ENCODE measurements at places on chromosomes 2 and 18. TPM values are rescaled to one million over a fixed set of nuclear protein-coding genes. Genes with fewer than 3 reads are reported as not detected.

- no peaks in the 10 kb centered on the region for H3K27me3 ChIP-seq
- H3K4me1 ChIP-seq: no peaks in the 10 kb centered on the region
- H3K27ac ChIP-seq: no peak overlapping the region
- DNase-seq: no peak
- H3K36me3 ChIP-seq: no peaks in the 10 kb centered on the region
These were observed 70.4 kb downstream of the ALPK2 start for GRCh38 chr18:58558471-58558870.

DNA sequence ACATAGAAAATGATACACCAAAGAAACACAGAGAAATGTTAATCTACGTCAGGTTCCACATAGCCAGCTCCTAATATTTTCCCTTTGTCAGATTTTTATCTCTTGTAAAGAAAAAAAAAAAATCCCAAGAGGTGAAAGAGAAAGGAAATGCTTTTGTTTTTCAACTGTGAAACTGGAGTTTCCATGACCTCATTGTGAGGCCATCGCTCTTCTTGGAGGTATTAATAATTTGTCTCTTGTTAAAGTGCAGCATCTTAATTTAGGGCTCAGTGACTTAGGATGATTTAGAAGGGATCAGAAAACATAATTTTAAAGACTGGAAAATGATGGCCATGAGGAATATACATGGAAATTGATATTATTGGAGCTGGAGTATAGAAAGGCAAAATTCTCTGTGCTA is 21.7 kb downstream of the ARHGAP28 start:
- H3K4me1 ChIP-seq: no peaks in the 10 kb centered on the region
- H3K36me3 ChIP-seq: no peaks in the 10 kb centered on the region
- DNase-seq: no peak
- no peak overlapping the region for H3K4me3 ChIP-seq
- H3K27ac ChIP-seq: no peak overlapping the region
- no peaks in the 10 kb centered on the region for H3K27me3 ChIP-seq

GRCh38 chr18:35581898-35582641 is 530 bp downstream of the GALNT1 start:
- H3K36me3 ChIP-seq: no peaks in the 10 kb centered on the region
- DNase-seq: no peak
- peaks cover 10% of the 10 kb centered on the region for H3K4me1 ChIP-seq
- peak overlapping the region; percentile 40 for H3K27ac ChIP-seq

GRCh38 chr2:80529466-80530165 is 225.1 kb upstream of the LRRTM1 start:
- no peak for DNase-seq
- no peak overlapping the region for H3K4me3 ChIP-seq
- H3K4me1 ChIP-seq: no peaks in the 10 kb centered on the region
- no peaks in the 10 kb centered on the region for H3K36me3 ChIP-seq
- H3K27ac ChIP-seq: no peak overlapping the region
- H3K27me3 ChIP-seq: no peaks in the 10 kb centered on the region

DNA sequence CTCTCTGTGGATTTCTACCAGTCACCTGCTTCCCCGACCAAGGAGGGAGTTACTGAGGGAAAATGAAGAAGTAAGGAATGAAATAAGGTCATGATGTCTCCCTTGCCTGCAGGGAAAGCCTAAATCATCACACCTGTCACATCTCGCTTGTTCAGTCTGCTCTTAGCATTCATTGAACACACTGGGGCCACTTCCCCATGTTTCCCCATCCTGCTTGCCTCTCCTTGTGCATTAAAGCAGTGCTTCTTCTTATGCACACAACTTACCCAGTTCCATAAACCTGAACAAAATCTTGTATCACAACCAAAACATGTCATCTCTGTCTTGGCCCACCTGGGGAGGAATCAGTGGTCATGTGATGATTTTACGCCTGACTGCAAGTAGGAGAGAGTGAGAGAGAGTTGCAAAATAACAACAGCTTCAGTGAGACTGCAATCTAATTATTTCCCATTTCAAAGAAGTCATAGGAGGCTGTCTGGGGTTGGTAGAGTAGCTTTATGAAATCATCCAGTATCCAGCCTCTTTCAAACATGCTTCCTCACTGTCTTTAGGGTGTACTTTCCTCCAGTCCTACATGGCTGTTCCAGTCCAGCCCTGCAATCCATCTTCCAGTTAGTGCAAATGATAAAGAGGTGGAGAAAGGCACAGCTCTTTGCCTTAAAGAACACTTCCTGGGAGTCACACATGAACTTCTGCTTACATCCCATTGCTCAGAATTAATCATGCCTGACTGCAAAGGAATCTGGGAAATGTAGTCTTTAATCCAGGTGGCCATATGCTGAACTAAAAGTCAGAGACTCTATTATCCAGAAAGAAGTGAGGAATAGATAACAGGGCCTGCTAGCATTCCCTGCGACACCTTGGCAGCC is 220.1 kb downstream of the HAUS1 start:
- H3K27ac ChIP-seq: no peak overlapping the region
- H3K27me3 ChIP-seq: no peaks in the 10 kb centered on the region
- H3K36me3 ChIP-seq: no peaks in the 10 kb centered on the region

DNA sequence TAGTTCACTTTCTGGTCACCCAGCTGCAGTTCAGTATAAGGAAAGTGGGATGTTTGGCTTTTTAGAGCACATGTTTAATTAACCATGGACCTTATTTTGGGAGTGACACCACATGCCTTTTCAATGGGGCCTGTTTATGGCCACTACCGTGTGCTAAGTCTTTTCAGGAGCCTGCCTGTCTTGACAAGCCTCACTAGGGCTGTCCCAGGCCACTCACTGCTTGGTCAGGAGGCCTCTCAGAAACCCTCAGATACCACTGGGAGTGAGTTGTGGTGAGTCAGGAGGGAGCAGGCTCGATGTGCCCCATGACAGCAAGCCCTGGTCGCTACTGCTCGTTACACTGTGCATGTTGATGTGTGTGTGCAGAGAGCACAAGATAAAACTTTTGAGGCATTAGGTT is 123.0 kb downstream of the MAP4K4 start:
- H3K27ac ChIP-seq: no peak overlapping the region
- no peak overlapping the region for H3K4me3 ChIP-seq
- H3K27me3 ChIP-seq: no peaks in the 10 kb centered on the region

DNA sequence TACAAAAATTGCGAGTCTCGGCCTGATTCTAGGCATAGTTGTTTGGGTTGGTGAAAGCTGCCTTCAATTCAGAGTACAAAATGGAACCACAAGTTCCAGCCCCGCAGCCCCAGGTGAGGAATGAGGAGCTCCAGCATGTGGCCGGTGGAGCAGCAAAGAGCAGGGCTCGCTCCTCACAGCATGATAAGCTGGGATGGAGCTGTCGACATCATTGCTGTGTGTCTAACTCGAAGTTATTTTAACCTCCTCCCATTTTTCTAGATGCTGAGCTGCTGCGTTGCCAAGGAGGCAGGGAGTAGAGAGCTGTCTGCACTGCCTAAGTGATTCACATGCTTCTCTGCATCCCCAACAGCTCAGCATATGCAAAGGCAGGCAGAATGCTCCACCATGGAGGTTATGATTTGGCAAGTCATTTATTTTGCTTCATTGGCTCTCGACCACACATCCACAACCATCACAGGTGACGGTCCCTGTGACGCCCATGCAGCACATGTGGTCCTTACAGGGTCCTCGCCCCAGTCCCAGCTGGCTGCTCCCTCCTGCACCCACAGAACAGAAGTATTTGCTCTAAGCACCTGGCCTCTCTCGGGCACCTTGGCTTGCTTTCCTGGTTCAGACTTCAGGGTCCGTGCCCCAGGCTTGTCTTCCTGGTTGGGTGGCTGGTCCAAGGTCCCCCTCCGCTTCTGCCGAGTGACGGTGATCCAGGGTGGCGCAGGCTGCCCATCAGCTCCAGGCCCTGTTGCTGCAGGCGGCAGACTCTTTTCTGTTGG is 66.0 kb upstream of the MGAT4A start:
- no peaks in the 10 kb centered on the region for H3K36me3 ChIP-seq
- peaks cover 12% of the 10 kb centered on the region for H3K4me1 ChIP-seq
- no peak overlapping the region for H3K4me3 ChIP-seq
- no peaks in the 10 kb centered on the region for H3K27me3 ChIP-seq

DNA sequence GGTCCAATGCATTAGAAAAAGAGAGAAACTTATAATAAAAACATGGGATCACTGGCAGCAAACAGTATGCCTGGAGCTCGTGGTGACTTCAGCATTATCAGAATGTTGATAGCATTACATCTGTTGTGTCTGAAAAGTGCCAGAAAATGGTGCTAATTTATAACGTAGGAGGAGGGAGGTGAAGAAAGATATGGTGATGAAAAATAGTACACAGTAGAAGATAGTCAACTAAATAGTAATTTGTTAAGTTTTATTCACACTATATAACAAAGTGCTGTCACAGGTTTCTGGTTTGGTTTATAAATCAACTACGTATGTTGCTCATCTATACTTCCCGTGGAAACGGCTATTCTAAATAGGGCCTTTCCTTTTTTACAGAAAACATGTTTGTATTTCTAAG is 117.4 kb downstream of the LRRTM1 start:
- no peaks in the 10 kb centered on the region for H3K4me1 ChIP-seq
- H3K36me3 ChIP-seq: no peaks in the 10 kb centered on the region
- H3K27me3 ChIP-seq: no peaks in the 10 kb centered on the region
- H3K4me3 ChIP-seq: no peak overlapping the region
- no peak for DNase-seq

DNA sequence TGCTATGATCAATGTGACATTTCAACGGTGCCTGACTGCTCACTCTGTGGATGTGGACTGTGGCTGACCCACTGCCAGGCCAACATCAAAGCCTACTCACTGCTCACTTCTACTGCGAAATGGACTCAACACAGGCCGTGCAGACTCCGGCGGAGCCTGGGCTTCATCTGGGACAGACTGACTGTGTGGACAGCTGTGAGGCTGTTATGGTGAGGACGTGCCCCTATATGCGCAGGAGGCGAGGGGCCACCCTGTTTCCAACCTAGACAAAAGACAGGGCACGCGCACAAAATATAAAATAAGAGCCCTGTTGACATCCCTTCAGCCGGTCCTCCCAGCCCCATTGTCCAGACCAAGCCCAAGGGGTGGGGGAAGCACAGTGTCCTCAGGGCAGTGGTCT is 514.4 kb upstream of the RAB6C start:
- H3K36me3 ChIP-seq: no peaks in the 10 kb centered on the region
- H3K4me3 ChIP-seq: no peak overlapping the region
- H3K4me1 ChIP-seq: no peaks in the 10 kb centered on the region
- peaks cover 23% of the 10 kb centered on the region for H3K27me3 ChIP-seq

DNA sequence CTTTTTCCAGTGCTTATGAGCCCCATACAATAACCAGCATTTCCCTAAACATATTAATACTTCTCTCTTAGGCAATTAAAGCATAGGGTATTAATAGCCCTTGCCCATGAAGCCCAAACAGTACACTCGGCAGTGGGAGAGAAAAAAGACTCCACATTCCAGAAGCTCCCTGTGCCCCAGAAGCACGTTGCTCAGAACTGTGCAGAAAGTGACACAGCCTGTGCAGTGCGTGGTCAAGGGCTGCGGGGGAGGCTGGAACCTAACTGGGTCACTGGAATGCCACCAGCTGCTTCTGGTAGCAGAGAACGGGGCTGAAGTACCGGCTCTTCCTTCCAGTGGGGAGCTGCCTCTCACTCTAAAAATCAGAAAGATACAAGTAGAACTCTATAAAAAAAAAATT is 32.7 kb downstream of the EIPR1 start:
- DNase-seq: no peak
- H3K36me3 ChIP-seq: no peaks in the 10 kb centered on the region
- no peak overlapping the region for H3K27ac ChIP-seq
- no peaks in the 10 kb centered on the region for H3K4me1 ChIP-seq

- no peak overlapping the region for H3K27ac ChIP-seq
- DNase-seq: no peak
- H3K27me3 ChIP-seq: no peaks in the 10 kb centered on the region
- no peaks in the 10 kb centered on the region for H3K4me1 ChIP-seq
- H3K36me3 ChIP-seq: no peaks in the 10 kb centered on the region
These were observed 86.7 kb upstream of the THUMPD2 start for GRCh38 chr2:39865751-39866150.

GRCh38 chr2:32718752-32719151 is 90.9 kb downstream of the TTC27 start:
- H3K4me1 ChIP-seq: no peaks in the 10 kb centered on the region
- no peak overlapping the region for H3K4me3 ChIP-seq
- DNase-seq: no peak
- no peaks in the 10 kb centered on the region for H3K27me3 ChIP-seq
- no peaks in the 10 kb centered on the region for H3K36me3 ChIP-seq

Gene VAMP5
- total RNA-seq: 1.9 TPM

Gene GPR45
- 0.30 TPM for total RNA-seq

Gene CYP27C1
- total RNA-seq: not detected
